HS-27A (cell line): ENCODE measurements at places on chromosomes 12 and 14.
A peak's percentile ranks its signal among the peaks of the same experiment; 100 is the strongest.

GRCh38 chr14:101763941-101764709 is 2.6 kb downstream of the PPP2R5C start:
- no peak for DNase-seq

- DNase-seq = no peak
Measured at GRCh38 chr12:1835211-1836131, 15.1 kb downstream of the LRTM2 start.

- DNase-seq = no peak
Measured at GRCh38 chr12:66319266-66319954, 17.1 kb downstream of the HELB start.

- peak; percentile 19 for DNase-seq
Measured at GRCh38 chr12:62530596-62530995, 64.0 kb downstream of the MON2 start.

DNA sequence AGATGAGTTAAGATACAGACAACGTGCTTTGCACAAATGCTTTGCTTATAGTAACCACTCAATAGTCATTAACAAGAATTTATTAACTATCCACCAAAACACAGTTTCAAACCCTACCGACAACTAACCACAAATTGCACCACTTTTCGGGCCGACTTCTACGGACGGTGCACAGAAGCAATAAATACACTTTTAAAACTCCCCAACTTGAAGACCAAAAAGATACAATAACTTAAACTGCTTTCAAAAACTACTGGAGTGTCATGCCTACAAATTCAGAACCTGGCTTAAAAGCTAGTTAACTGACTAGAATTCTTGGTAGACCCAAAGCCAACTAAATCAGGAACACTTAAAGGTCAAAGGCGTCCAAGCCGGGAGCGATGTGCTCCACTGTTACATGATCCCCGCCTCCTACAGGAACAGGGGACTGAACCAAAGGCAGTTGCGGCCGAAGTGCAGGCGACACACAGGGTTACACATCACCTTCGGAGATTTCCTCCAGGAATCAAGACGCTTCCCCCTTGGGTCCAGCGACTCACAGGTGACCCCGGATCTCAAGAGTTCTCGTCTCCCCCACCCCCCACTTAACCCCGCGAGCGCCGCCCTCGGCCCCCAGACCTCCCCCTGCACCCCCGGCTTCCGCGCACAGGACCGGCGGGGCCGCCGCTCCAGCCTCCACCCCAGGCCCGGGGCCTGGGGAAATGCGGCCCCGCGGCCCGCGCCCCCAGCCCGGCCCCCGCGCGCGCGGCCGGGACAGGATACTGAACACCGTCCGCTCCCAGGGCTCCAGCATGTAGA is 507 bp downstream of the SPTSSA start:
- peak; percentile 33 for DNase-seq

GRCh38 chr12:39329018-39329417 is 113.9 kb downstream of the KIF21A start:
- no peak for DNase-seq

DNA sequence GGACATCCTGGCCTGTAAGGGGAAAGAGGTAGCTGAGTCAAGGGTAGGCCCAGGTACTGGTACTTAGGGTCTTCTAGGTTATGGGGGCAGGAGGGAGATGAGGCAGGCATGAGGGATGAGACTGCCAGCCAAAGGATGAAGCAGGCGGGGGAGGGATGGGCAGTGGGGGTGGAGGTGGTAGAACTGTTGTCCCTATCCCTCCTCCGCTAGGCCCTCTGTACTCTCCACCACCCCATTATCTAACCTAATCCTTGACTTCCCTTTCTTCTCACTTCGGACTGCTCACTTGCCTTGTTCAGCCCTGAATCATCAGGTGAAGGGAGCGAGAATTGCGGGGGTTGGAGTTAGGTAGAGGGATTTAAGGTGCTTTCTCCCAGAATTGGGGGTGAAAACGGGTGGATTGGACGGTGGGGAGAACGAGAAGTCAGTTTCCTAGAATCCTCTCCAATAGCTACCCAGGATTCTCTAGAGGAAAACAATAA is 562 bp downstream of the PAN2 start:
- DNase-seq = no peak

DNA sequence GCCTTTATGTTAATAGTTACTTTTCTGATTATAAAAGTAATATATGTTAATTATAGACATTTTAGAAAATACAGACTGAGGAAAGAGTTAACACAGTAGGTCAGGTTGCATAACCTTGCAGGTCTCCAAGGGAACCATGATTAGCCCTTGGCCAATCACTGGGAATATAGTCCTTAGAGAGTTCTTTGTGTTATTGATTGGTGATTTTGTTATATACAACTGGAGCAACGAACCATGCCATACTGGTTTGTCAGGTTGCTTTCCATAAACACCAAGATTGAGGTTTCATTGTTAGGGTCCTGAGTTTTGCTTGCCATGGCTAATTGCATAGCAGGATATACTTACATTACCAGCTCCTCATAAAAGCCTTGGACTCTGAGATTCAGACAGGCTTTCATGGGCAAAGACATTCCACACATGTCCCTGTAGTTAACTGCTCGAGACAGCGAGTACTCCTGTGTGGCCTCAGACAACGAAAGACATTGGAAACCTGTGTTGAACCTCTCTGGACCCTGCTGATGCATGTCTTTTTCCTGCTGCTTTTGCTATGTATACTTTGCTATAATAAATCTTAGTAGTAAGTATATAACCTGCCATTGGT is 33.7 kb downstream of the MAPK1IP1L start:
- DNase-seq = no peak

- DNase-seq = no peak
Measured at GRCh38 chr14:74141703-74142102, 56.9 kb downstream of the LIN52 start.

- no peak for DNase-seq
Measured at GRCh38 chr14:81485372-81485771, 48.3 kb downstream of the SEL1L start.

- no peak for DNase-seq
Measured at GRCh38 chr12:13005649-13006048, 5.6 kb upstream of the HEBP1 start.

GRCh38 chr12:19867970-19868369 is 428.7 kb downstream of the AEBP2 start:
- no peak for DNase-seq

DNA sequence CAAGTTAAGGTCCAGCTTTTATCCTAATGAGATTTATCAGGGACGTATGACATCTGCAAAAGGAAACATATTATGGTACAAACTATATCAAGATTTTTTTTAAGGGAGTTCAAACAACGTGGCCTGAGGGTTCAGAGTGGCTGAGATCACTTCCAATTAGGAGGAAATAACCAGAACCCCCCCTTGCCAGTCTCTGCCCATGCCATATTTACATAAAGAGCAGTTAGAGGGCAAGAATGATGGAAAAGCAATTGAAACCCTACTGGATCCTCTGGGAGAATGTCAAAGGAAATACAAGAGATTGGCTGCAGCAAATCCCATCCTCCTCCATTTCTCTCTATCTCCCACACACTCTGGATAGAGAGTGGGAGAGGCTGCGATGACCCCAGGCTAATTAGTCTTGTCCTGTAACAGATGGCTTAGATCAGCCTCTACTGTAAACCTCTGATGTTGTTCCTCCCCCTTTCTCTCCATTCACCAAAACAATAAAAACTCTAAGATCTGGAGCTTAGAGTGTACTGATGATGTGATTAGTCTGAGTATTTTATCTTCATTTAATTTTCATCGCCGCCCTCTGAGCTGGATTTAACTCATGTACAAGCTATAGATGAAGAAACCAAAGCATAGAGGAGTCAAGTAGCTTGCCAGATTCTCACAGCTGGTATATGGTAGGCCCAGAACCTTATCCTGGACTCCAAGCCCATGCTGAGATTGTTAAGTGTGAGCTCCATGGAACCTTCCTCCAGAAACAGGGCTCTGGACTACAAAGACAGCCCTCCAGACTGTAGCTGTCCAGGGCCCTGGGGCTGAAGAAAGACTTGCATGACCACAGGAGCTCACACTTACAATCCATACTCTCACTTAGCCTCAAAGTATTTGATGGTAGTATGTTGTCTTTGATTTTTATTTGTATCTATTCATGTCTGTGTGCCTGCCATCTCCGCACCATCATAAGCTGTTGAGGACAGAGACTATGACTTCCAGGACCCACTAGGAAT is 54.1 kb upstream of the GNG2 start:
- no peak for DNase-seq

DNA sequence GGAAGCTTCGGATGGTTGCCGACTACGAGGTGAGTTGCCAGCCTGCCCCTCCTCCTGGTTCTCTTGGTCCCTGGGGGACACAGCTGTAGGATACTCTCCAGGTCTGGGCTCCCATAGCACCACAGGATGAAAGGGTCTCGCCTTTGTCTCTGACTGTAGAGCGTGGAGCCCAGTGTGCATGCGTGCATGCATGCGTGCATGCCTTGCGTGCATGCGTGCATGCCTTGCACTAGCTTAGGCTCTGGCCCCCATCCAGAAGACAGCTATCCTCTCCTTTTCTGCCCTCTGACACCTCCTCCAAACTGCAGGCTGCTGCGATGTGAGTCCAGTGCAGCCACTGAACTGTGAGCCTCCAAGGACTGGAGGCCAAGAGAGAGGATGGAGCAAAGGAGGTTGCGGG is 19.1 kb downstream of the NGB start:
- DNase-seq = no peak

DNA sequence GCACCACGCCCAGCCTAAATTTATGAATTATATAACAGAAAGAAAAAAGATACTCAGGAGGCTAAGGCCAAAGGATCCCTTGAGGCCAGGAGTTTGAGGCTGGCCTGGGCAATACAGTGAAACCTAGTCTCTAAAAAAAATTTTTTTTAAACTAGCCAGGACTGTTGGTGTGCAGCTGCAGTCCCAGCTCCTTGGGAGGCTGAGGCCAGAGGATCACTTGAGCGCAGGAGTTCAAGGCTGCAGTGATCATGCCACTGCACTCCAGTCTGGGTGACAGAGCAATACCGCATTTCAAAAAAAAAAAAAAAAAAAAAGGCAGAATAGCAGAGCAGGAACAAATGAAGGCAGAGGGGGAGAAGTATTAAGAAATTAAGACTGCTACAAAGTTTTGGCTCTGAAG is 2.6 kb upstream of the PSMA6 start:
- no peak for DNase-seq

DNA sequence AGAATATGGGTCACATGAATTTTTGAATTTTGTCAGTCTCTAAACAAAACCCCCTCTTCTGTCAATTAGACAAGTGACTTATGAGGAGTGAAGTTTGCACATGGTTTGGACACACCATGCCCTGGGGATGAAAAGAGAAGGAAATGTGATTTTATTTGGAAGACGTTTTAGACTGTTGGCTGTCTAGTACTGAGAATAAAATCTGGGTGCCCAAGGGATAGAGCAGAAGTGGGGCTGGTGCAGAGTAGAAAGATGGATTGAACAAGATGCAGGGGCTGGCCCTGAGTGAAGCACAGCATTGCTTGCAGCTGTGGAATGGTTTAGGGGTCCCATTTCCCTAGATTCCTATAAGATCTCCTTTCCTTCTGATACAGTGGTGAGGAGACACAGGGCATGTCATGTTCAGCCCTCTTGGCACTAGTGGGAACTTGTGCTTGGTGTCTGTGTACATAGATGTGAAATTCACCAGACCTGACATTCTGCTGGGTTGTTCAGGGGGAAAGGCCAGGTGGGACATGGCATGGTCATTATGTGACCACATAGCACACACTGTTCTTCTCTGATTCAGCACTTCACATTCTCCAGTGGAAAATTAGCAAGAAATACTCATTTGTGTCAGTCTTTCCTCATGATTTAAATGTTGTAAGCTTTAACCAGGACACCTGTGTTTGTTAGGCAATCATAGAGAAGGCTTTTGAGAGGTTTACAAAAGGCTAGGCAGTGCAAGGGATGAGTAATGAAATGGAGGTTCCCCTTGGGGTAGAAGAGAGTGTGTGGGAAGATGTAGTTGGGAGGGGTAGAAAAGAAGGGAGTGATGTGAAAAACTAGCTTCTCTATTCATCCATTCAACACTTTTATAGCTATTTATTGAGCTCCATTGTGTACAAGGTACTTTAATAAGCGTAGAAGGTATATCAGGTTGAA is 202.3 kb upstream of the IGF1 start:
- no peak for DNase-seq

DNA sequence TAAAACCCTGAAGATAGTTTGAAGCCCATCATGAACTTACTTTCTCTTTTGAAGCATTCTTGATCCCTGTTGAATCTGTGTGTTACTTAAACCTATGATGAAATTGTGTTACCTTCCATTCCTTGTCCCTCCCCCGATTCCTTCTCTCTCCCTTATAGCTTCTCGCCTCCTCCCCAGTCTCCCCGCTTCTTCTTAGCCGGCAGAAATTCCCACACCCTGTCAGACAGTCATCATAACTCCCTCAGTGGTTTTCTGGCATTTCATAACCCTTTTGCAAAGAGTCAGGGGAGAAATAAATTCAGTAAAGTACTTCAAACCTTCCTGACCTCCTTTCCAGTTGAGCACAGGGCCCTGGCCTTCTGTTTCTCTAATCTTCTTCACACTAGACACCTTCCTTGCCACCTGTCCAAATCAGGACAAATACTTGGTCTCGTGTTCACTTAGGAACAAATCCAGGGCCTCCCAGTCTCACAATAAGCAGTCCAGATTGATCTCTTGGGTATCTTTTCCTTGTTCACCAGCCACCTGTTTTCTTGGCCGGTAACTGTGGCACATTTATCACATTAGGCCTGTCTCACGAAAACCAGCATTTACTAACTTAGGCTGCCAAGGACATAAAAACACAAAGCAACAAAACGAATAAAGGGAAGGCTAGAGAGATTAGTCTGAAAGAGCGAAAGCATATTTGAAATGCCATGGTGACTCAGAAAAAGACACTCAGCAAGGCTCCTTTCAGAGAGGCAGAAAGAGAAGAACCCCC is 355.9 kb downstream of the TMTC2 start:
- DNase-seq = no peak

- DNase-seq = no peak
Measured at GRCh38 chr14:67514650-67515385, 18.3 kb upstream of the PLEKHH1 start.

DNA sequence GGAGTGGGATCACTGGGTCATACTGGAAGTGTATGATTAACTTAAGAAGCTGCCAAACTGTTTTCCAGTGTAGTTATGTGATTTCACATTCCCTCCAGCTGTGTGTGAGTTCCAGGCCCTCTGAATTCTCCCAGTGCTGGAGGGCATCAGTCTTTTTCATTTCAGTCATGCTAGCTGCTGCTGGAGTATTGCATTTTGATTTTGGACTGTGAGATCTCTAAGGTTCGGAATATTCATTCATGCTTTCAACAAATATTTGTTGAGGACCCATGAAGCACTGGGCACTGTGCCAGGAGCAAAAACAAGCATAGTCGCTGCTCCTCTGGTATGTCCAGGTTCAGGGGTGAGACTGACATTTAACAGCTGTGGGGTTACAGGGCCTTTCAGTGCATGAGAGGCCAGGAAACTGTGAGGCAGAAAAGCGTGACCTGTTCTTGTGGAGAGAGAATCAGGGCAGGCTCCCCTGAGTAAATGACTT is 133.2 kb downstream of the SCARB1 start:
- no peak for DNase-seq
